ENCODE measurements at places on chromosomes 3 and 15.

GRCh38 chr15:71125831-71126450 lies 10.7 kb downstream of the THSD4 start:
- DNase-seq = no peak

DNA sequence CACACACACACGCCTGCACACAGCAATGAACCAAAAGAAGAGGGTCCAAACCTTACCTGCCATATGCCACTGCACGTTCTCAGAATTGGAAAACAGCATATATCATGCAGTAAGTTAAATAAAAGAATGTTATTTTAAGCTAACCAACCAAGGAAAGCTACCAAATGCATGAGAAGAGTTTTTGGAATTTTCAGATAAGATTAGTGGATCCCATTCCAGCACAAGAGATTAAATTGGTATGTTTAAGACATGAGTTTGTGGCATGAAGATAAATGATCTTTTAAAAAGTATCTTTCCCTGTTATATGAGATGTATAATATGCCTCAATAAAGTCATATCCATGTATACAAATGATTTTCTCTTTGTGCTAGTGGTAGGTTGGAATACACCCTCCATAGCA lies 811.4 kb downstream of the NR2F2 start:
- no peak for DNase-seq

GRCh38 chr15:80999623-81000036 lies 1.1 kb upstream of the TLNRD1 start:
- no peak for DNase-seq

- no peak for DNase-seq
These were observed 78.7 kb upstream of the NPHP3 start for GRCh38 chr3:132800958-132801357.

All from SJSA1 (cell line).